ENCODE measurements at places on chromosomes 6 and 20.

- peak; percentile 16 for DNase-seq
Measured at GRCh38 chr20:20712004-20712473, 405 bp downstream of the RALGAPA2 start.

- DNase-seq: no peak
Measured at GRCh38 chr20:3563548-3564177, 92.8 kb downstream of the ATRN start.

DNA sequence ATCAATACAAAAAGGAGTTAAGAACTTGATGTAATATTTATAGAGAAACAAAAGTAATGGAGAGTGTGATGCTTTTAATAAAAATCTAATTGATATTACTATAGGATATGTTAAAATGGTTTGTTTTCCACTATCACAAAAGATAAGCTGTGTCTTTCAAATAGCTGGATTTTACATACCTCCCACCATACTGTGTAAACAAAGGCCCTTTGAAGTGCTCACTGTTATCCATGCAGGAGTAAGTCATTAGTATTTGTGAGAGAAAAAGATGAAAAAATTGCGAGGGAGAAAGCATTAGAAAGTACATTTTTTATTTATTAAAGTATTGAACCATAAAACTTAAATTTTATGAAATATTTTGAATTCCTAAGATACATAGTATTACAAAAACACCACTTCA lies 733.0 kb downstream of the GRIK2 start:
- no peak for DNase-seq

DNA sequence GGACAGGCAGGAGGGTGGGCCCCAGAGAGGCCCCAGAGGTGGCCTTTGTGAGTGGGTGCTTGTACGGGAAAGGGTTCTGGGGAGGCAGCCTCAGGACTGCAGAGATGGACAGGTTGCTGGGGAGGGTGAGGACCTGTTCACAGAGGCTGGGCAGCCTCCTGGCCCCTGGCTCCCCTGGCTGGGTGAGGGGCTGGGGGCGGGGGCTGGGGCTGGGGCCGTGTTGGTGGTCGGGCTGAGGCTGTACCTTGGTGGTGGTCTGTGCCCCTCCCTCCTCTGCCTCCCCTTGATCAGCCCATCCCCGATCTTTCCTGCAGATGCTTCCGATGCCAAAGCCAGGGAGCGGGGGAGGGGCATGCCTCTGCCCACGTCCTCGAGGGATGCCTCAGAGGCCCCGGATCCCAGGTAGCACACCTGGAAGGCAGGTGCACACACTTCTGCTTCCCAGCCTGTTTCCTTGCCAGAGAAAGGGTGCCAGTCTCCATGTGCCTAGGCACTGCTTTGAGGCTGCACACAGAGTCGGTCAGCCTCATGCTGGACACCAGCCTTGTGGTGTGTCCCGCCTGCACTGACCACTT lies 4.8 kb downstream of the TCEA2 start:
- DNase-seq: no peak

- no peak for DNase-seq
Measured at GRCh38 chr6:126657561-126658175, 317.8 kb downstream of the CENPW start.

GRCh38 chr6:32973144-32974015 lies 5.0 kb downstream of the BRD2 start:
- peak; percentile 52 for DNase-seq

DNA sequence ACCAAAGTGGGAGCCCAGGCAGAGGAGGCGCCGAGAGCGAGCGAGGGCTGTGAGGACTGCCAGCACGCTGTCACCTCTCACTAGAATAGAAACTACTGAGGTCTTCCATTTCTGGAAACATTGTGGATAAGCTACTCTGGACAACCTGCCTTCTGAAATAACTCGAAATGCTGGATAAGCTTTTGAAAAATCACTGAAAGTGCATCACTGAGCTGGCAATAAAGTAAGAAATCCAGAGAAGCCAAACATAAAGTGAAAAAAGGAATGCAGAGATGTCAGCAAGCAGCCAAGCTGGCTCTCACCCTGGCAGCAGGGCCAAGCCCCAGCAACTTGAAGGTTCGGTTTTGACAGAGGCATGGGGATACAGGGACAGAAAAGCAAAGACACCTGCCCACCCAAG lies 59.2 kb upstream of the MYLIP start:
- no peak for DNase-seq

DNA sequence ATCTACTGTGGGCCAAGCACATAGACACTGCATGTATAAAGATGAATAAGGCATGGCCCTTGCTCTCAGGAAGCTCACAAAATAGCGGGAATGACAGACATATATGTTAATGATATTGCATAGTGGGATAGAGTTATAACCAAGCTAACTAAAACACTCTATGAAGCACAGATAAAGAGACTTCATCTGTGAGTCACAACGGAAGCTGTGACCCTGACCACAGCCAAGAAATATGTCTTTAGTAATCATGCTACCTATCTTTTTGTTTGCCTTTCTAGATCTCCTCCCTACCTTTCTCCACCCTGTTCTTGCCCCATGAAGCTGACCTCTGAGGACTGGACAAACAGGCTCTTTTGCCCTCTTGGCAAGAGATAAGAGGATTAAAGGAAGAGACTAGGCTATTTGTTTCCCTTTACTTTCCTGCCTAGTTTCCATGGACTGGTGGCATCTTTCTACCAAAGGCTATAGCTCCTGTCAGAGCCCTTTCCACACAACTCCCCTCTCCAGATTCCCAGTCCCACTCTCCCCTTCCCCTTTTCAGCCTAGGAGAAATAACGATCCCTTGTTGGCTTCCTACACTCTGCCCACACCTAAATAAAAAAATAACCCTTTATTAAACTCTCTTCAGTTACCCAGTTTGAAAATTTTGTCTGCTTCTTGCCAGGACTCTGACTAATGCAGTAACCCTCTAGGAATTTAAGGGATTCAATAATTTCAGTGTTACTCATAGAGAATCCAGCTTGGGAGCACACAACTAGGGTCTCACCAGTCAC lies 504.9 kb upstream of the MARCKS start:
- no peak for DNase-seq

DNA sequence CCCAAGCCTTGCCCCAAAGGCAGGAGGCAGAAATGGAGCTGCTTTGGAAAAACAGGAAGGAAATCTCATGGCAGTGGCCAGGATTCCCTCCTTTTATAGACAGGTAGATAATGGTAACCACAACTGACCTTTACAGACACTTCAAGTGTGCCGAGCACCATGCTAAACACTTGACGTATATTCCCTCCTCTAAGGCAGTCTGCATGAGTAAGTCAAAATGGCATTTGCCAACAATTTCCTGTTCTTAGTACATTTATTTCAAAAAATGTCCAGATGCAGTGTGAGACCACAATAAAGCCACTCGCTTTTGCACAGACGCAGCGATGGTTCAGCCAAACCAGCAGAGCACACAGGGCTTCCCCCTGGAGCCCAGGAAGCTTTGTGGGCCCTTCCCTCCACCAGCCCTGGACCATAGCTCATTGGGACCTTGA lies 16.5 kb upstream of the GPR6 start:
- no peak for DNase-seq

DNA sequence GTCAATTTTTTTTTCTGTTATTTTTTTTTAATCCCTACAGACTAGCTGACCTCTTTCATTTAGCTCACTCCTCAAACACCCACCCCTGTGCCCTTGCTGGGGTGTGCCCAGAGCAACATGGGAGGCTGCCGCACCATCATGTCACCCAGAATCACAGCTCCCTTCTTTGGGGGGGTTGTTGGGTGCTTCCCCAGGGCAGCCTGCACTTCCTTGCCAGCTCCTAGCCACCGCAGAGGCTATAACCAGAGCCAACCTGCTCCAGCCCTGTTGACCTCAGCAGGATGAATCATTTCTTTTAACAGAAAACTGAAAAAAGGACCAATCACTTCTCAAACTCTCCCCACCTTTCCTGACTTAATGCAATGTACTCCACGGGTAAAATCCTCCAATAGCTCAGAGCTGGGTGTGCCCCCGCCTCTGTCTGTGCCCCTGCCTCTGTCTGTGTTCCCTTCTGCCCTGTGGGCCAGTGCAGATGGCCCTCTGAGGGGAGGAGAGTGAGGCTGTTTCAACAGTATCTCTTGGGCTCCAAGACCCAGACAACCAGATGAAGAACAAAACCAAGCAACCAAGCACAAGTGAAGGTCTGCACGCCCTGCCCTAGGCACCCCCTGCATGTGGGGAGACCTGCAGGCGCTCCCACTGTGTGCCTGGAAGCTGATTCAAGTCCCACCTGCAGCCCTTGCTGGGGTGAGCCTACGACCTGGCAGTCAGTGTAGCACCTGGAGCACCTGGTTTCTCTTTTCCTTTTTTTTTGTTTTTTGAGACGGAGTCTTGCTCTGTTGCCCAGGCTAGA lies 67.7 kb downstream of the PYGB start:
- DNase-seq: no peak

GRCh38 chr20:48794360-48794759 lies 33.4 kb downstream of the PREX1 start:
- no peak for DNase-seq

DNA sequence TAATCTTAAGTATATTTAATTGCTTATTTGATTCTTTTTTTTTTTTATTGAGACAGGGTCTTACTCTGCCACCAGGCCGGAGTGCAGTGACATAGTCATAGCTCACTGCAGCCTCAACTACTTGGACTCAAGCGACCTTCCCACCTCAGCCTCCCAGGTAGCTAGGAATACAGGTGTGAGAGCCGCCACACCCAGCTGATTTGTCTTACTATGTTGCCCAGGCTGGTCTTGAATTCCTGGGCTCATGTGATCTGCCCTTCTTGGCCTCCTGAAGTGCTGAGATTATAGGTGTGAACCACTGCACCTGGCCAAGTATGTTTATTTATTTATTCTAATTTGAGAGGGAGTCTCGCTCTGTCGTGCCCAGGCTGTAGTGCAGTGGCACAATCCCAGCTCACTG lies 38.2 kb downstream of the PTPN1 start:
- DNase-seq: no peak

- no peak for DNase-seq
Measured at GRCh38 chr6:34589691-34590090, 33.6 kb upstream of the SPDEF start.

DNA sequence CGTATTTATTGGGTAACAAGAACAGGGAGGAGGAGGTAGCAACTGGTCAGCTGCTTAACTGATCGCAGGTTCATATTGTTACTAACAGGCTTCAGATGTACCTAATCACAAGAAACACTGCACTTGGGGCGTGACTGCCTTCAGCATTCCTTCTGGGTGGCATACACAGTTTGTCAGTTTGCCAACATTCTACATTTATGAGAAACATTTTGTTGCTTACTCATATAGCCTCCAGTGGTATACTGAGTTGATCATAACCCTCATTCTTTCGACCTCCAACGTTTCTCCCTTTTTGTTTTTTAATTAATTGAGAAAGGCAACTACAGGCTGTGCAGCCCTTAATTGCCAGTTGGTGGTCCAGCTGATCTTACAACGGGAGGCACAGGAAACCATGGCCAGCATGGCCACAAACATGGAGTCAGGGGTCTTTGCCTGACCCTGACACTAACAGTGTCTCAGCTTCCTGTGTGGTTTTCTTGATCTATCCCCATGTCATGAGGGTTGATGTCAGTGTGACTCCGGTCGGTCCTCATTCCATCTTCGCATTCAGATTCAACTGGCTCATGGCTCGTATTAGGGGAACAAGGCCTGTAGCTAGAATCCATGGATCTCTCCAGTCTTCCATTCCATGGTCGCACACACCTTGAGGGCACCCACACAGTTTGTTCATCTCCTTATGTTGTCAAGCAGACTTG lies 9.4 kb downstream of the EPB41L2 start:
- DNase-seq: no peak

DNA sequence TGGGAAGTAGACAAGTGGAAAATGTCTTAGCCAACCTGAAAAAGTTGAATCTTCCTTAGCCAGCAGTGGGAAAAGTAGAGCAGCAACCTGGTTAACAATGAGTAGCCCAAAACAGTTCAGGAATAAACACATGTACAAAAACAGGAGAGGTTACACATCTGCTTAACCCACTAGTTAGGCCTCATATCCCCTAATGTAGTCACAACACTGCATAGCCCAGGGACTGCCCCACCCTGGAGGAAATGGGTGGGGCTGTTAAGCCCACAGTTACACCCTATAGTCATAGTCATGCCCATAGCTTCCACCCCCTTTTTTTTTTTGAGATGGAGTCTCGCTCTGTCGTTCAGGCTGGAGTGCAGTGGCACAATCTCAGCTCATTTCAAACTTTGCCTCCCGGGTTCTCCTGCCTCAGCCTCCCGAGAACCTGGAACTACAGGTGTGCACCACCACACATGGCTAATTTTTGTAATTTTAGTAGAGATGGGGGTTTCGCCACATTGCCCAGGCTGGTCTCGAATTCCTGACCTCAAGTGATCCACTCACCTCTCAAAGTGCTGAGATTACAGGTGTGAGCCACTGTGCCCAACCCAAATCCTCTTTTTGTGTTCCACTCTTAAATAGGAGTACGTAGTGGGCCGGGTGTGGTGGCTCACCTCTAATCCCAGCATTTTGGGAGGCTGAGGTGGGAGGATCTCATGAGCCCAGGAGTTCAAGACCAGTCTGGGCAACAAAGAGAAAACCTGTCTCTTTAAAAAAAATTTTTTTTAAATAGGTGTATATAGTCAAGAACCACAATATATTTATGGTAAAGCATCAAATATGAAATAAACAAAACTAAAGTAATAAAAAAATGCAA lies 24.5 kb downstream of the ILRUN start:
- peak; percentile 79 for DNase-seq

DNA sequence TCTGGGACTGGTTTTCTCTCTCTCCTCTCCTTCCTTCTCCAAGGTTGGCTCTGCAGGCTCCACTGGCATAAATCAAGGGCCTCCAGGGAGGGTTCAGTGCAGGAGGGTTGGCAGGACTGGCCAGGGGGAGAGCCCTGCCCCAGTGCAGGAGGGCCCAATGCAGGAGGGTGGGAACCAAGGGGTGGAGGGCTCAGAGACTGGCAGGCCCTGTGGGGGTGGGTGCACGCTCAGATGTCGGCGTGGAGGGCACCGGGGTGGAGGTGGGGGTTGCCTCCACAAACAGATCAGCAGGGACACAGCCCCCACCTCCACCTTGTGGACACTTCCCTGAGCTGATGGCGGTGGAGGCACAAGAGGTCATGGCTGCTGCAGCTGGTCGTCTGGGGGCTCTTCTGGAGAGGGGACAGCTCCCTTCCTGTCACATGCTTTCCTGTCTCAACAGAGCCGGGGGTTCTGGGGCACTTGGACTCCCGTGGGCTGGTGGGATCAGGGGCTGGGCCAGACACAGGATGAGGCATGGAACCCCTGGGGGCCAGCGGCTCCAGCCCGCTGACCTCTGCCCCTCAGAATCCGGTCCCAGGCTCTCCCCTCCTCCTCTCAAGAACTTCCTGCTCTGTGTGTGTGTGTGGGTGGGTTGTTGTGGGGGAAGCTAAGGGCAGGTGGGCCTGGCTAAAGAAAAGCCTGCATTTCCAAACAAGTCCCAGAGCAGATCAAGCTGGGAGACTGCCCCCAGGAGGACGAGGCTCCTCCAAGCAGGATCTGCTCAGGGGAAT lies 2.7 kb upstream of the ABHD16B start:
- DNase-seq: peak; percentile 16

All from CD4-positive, alpha-beta T cell treated with Interleukin-17A for 4 hours (primary cell).